ENCODE measurements at places on chromosomes 4 and X.

DNA sequence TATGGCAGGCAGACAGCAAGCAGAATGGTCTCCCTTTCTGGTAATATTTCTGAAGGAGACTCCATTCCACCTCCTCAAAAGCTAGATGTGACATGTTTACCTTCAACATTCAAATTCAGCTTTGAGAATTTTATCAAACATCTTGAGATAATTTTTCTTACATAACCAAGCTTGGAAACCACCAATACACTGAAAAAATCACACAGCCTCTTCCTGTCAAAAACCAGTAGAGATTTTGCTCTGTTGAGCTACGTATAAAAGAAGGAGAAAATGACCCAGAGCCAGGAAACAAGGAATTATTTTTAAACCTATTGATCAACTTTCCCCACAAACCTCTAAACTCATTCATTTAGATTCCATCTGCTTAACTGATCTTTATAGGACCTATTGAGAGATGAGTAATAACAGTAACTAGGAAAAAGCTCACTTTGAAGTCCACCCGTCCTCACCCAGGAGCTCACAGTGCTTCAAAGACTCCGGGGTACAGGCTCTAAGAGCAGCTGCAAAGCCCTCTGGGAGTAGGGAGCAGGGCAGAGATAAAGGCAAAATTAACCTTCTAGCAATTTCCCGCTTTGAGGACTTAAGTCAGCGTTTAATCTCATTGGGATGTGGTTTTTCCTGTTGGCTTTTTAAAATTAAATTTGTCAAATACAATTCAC is 318.2 kb upstream of the RASGEF1B start:
- no peak for DNase-seq

DNA sequence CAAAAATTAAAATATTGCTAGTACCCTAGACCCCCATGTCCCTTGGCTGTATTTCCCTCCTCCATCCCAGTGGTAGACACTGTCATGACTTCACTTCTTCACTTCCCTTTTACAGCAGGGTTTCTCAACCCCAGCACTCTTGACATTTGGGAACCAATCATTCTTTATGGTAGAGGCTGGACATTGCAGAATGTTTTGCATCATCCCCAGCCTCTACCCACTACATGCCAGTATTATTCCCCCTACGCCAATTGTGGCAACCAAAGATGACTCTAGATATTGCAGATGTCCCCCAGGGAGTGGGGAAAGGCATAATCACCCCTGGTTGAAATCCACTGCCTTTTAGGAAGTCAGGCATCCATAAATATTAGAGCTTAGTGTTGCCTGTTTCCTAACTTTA is 138.6 kb downstream of the AMELX start:
- no peak for DNase-seq

DNA sequence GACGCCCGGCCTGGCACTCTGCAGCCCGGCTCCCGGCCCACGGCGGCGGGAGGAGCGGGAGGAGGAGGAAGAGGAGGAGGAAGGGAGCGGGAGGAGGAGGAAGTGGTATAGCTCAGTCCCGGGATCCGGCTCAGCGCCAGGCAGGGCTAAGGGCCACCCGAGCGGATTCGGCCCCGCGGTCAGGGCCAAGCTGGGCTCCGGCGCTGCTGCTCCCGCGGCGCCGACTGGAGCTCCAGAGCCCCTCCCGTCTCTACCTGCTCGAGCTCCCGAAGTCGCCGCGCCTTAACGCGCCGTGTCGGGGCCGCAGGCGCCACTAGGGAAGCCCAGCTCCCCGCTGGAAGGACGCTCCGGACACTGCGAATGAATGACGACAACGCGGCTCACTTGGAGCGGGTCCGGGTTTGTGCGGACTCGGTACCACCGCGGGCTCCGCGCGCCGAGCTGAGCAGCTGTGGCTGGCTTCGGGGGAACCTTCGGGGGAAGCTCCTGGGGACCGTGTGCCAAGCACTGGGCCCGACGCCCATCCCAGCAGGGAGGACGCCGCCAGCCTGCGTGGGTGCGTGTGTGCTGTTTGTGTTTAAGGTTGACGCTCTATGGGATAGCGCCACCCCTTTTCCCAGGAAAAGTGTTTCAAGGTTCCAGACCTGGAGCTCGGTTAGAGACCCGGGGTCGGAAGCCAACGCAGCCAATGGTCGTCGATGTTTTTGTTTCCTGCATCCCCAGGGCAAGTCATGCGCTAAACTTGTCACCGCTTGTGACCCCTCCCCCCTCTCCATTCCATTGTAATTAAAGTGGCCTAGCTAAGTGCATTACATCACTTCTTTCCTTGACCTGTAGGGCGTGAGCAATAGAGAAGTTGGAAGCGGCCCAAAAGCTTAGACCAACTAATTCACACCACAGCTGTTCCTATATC is at the start of gene TBC1D9:
Gene TBC1D9, minus strand, starts transcription at position 67 of the 913 bp plus-strand sequence. CDS start 340 bp downstream, outside the sequence.
- DNase-seq = no peak

DNA sequence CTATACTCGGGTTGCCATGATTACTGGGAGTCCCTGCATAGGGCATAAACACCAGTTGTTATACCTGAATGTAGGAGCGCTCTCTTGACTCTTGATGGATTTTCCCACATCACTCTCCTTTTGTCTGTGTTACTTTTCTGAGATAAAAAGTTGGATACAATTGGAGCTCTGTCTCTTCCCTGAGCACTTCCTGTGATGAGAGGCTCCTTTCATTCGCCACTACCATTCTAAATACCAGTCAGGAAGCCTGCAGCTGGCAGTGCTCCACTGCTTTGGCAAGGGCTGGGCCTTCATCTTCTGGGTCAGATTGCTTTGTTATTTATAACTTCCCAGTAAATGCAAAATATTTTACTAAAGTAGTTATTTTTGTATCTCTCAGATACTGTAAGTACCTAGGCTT is 13.9 kb downstream of the TCEANC start:
- no peak for DNase-seq

DNA sequence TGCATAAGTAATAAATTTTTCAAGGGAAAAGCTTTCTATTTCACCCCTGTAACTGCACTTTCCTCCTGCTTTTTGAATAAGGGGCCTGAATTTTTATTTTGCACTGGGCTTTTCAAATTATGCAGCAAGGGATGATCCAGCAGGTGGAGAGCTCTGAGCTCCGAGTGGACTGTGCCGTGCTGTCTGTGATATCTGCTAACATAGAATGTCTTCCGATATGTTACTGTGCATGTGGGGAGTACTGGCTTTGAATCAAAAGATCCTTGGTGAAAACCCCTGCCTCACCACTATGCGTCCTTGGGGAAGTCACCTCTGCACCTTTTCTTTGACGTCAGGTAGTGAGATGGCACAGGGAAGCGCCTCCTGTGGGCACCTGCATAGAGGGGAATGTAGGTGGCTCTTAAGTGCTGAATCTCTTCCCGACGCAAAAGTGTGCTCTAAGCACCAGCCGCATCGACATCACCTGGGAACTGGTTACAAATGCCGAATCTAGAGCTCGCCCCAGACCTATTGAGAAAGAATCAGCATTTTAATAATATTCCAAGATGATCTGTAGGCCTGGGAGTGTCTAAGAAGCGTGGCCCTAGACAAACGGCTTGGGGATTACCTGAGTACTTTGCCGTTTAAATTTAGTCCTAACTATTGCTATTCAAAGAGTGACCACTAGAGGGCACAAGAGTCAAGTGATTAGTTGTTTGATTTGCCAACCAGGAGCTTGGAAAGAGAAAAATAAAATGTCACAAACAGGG is 19.2 kb upstream of the WFS1 start:
- DNase-seq = no peak
